ENCODE measurements at places on chromosomes 5 and 9. TPM values are rescaled to one million over a fixed set of nuclear protein-coding genes. Genes with fewer than 3 reads are reported as not detected.

The TPD52L3 gene
- total RNA-seq = not detected

The SPATA24 gene
- total RNA-seq = 5.9 TPM

The ENG gene
- total RNA-seq = 23.0 TPM

The POU5F2 gene
- total RNA-seq = 0.10 TPM

The PCDHGC4 gene
- total RNA-seq = 0.33 TPM

DNA sequence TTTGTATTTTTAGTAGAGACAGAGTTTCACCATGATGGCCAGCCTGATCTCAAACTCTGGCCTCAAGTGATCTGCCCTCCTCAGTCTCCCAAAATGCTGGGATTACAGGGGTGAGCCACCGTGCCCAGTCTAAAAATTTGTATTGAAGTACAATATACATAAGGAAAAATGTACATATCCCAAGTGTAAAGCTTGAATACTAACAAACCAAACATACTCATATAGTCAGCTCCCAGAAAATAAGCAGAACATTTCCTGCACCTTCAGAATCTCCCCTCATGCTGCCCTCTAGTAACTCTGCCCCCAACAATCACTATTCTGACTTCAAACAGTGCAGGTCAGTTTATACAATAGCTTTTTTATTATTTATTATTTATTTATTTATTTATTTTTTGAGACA is 1.6 kb upstream of the NOL6 start:
- DNase-seq = no peak

DNA sequence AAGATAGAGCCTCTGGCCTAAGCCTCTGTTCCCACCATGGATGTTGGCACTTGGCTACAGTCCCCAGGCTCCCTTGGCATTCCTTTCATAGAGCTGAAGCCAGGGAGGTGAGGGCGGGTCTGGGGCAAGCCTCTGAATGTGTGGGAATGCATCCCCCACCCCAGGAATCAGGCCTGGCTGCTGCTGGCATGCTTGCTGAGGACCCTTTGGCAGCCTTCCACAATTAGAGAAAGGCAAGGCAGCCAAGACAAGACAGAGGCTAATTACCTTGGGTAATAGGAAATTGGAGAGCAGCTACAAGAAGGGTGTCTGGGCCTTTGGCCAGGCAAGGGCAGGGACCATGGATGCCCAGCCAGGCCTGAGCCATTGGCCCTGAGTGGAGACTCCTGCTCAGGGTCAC is 204.4 kb upstream of the TRIM32 start:
- DNase-seq = no peak

DNA sequence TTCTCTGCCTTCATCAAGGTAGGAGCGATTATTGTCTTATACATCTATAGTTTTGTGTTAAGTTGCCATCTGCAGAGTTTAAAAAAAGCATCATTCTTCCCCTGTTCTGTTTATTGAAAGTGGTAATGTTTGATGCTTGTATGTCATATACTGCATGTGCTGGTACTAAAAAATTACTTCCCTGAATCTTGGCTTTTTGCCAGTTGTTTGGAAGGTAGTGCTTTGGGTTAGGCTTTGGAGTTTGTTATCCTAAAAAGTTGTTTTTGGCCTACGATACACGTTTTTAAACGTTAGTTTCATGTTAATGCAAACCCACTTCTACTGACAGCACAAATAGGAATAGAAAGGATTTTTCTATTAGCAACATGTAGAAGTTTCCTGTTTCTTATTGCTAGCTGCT is 158.3 kb downstream of the GIN1 start:
- DNase-seq = no peak

DNA sequence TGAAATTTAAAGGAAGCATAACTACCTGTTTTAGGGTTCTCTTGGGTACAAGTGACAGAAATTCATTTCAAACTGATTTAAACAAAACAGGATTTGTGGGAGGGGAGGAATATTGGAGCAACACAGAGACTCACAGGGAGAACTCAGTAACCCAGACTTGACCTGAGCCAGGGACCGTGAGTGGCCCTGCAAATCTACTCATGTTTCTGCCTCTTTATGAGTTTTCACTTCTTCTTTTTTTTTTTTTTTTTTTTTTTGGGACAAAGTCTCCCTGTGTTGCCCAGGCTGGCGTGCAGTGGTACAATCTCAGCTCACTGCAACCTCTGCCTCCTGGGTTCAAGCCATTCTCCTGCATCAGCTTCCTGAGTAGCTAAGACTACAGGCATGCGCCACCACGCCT is 405.6 kb upstream of the ZNF608 start:
- no peak for DNase-seq

- peak; percentile 29 for DNase-seq
These were observed 9.2 kb downstream of the SPINK4 start for GRCh38 chr9:33249087-33249658.

DNA sequence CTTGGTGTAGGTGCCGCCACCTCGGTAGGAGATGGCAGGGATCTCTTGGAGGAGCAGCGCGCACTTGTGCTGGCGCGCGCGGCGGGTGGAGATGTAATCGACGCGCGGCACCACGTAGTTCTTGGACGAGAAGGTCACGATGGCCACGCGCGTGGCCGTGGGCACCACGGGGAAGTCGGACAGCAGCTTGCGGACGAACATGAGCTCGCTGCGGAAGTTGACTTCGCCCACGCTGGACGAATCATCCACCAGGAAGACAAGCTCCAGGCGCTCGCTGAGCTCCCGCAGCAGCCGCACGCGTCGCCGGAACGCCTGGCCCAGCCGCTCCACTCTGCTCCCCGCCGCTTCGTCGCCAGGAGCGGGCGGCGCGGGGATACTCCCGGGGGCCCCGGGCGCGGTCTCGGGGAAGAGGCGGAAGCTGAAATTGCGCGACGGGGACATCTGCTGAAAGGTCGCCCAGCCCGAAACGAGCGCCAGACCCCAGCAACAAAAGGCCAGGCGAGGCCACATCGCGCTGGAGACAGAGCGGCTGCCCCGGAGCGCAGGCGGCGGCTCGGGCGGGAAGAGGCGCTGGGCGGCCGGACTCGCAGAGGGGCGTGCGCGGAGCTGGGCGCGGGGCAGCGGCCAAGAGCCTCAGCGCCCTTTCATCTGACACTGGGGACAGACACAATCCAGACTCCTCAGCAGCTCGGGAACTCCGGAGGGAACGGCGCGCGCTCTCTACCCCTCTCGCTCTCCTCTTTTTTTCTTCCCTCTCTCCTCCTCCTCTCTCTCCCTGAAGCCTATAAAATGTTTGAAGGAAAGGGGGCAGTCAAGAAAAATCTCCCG is at the start of gene SVEP1:
Gene SVEP1 (minus strand): TSS at position 708 of the 828 bp plus-strand sequence. CDS start 198 bp downstream, at position 510.
- DNase-seq = no peak

GRCh38 chr5:146052780-146053179 is 52.6 kb downstream of the PLAC8L1 start:
- no peak for DNase-seq

- no peak for DNase-seq
These were observed 109.9 kb downstream of the EHMT1 start for GRCh38 chr9:137728444-137729311.

DNA sequence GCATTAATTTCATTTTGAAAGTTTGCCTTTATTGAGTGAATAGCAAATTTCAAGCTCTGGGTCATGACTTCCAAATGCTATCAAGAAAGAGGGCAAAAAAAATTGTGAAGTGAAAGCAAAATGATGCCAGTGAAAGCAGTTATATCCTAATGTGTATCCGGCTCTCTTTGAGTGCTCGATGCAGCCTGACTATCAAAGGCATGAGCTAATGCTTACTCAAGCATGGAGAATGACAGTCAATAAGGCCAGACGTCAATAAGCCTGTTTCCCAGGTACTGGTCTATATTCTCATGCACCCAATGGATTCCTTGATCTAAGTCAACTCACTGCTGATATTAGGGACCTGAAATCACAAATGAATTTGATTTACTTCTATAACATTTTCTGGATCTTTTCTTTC is 435.5 kb downstream of the CAAP1 start:
- DNase-seq = no peak

DNA sequence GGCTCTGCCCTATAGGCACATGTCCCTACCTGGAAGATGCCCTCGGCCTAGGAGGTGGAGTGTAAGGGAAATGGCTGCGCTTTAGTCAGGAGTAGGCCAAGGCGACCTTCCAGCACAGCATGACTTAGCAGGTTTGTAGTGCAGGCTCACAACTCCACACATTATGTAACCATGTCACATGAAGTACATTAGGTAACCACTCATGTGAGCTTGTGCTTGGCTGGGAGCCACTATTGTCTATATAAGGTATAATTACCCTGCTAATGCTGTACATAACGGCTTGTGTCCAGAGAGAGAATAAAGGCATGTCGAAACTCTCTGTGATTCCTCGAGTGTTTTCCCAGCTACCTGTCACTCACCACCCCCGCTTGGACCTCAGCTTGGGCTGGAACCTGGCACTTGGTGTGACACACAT is 74.9 kb downstream of the CAMK4 start:
- DNase-seq = peak; percentile 5

- DNase-seq = no peak
These were observed 28.3 kb downstream of the RASGRF2 start for GRCh38 chr5:80988419-80988935.

GRCh38 chr9:6764523-6764922 is 6.8 kb downstream of the KDM4C start:
- DNase-seq = no peak

GRCh38 chr5:159861086-159861485 is 55.2 kb upstream of the ADRA1B start:
- DNase-seq = no peak

GRCh38 chr9:83447351-83447750 is 90.8 kb downstream of the FRMD3 start:
- no peak for DNase-seq

DNA sequence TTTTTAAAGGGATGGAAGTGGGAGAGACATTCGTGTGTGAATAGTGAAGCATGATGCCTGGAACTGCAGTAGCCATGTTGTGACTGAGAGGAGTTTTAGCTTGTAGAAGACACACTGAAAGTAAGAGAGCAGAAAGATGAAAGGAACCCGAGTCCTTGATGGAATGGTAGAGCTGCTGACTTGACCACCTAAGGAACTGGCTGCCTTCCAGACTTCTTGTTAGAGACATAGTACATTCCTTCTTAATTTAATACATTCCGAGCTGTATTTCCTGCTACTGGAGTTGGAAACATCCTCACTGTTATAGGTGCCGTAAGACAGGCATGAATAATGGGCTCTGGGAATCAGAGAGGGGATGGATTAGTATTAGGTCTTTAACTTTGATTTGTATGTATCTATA is 7.4 kb downstream of the CER1 start:
- peak; percentile 5 for DNase-seq

DNA sequence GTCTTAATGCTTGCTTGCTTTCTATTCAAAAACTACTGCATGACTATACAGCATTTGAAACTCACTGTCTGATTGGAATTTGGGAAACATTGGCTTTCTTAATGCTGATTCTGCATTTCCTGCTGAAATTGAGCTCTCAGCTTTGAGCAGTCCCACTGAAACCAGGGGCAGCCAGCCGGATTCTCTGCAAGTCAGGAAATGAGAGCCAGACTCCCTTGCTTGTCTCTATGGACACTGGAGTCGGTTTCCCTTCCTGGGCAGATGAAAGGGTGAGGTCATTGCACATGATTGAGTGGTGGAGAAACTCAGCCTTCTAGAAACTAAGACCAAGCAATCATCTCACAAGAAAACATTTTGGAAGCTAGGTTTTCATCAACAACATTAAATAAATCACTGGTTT is 119.7 kb upstream of the SPATA31C2 start:
- DNase-seq = peak; percentile 56

DNA sequence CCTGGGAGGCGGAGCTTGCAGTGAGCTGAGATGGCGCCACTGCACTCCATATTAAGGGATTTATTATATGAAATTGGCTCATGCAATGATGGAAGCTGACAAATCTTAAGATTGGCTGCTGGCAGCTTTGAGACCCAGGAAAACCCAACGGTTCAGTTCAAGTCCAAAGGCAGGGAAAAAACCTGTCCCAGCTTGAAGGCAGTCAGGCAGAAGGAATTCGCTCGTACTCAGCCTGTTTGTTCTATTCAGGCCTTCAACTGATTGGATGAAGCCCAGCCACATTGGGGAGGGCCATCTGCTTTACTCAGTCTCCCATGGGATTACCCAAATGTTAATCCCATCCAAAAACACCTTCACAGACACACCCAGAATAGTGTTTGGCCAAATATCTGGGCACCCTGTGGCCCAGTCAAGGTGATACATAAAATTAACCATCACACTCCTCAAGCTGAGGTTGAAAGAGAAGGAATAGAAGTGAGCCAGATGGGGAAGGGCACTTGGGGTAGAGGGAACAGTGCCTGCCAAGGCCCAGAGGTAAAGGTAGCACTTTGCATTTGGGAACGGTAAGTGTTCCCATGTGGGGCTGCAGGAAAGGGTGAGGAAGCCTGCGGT is 8.5 kb upstream of the ORM1 start:
- no peak for DNase-seq

DNA sequence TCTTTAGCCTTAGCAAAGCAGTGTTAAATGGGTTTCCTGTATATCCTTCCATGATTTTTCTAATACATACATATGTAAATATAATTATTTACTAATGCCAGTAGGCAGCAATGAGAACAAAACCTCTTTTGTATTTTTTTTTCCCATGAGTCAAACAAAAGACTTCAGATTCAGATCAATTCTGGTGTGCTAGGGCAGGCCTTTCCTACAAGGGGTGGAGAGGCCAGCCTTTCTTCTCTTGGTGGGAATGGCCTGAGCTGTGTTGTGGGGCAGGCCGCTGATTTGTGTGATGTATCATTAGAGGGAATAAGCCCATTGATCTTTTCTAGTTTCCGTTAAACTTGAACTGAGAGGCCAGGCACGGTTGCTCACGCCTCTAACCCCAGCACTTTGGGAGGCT is 115.5 kb upstream of the DMRT1 start:
- DNase-seq = no peak

GRCh38 chr9:132577119-132577518 is 5.3 kb upstream of the BARHL1 start:
- DNase-seq = no peak

- no peak for DNase-seq
These were observed 149.9 kb upstream of the RUSC2 start for GRCh38 chr9:35340046-35340445.

- DNase-seq = no peak
These were observed 338.6 kb downstream of the TMEM38B start for GRCh38 chr9:106032978-106033377.

DNA sequence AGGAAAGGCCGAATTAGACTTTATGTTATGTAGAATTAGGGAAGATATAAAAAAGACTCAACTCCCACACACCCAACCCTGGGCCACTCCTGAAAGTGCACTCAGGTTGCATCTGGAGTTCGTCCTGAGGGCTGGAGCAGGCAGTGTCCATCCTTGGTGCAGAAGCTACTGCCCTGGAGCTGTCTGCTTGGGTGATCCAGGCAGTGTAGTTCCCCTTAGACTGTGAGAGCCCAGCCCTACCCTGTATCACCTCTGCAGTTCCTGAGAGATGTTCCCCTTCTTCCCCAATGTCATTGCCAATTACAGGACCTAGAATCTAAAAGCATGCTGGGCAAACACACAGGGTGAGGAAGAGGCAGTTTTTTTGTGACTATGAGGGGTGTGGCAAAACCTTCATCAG is 368.3 kb upstream of the ST8SIA4 start:
- DNase-seq = no peak

DNA sequence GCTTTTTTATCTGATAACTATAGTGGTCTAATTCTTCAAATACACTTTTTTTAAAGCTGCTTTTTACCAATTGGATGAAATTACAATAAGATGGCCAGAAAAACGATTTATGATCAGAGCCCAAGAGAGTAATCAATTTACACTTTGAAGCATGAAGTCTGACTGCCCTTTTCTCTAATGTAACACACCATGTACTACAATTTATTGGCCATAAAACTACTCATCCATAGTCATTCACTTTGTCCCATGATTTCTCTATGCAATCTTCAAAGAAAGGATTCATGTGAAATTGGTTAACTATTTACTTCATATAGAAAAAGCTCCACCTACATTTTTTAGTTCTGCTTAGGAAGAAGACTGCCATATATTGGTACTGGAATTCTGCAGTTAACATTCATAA is 73.6 kb upstream of the CAST start:
- no peak for DNase-seq

GRCh38 chr5:60685700-60686099 is 14.3 kb downstream of the DEPDC1B start:
- no peak for DNase-seq

Measured in HT1080 (cell line).